ENCODE measurements at places on chromosomes 2 and 18.

DNA sequence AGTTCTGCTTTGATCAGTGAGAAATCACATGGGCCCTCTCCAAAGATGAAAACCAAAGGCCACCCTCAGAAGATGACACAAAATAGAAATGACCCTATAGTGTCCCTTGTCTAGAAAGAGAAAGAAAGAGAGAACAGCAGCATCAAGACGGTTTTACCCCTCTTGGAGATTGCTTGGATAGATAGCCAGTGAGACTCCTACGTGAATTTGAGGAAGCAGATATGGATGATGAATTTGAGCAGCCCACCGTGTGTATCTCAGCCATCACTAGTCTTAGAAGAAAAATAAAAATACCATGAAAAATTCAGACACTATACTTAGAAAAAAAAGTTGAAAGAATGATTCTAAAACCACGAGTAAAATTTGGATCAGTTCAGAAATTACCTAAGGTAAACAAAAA is 329.1 kb upstream of the CNTNAP5 start:
- DNase-seq: no peak

GRCh38 chr2:145652036-145652435 is 1132.1 kb upstream of the ZEB2 start:
- no peak for DNase-seq

DNA sequence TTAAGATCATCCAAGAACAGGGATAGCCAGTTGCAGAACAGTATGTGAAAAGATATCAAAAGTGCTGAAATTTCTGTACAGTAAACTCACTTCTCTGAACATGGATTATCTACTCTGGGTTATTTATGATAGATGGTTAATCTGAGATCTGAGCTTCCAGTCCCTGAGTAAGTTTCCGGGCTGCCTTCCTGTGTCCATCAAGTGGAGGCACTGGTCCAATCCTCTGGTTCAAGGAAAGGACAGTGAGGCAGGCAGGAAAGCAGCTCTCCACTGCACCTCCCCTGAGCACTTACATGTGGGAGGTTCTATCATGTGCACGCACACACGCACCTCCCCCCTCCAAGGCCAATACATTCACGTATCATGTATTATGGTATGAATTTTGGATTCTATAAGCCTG is 32.5 kb downstream of the GPR45 start:
- DNase-seq: no peak

DNA sequence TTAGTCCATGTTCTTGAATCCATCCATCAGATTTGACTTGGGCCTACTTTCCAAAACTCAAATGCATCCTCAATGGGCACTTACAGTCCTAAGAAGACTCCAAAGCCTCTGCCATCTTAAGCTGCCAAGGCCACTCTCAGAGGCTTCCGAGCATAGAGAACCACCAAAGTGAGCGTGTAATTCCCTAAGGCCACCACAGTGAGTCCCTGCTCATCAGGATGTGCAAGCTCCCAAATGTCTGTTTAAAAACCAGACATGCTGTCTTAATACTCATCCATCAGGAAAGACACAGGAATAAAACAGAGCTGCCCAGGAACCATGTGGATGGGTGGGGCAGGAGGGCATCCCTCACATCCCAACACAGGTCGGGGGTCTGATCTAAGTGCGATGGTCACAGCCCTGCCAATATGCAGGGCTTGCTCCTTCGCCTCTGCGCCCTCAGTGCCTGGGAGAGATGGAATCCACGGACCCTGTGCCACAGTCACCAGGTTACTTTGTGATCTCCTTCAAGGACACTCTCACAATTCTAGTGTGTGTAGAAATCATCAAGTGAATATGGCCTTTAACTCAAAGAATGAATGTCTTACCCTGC is 80.4 kb downstream of the POLR1A start:
- DNase-seq: no peak

GRCh38 chr2:160282063-160282580 is 82.0 kb upstream of the ITGB6 start:
- DNase-seq: no peak
